Immature natural killer cell (primary cell): ENCODE measurements at places on chromosomes 6 and 20. TPM values are rescaled to one million over a fixed set of nuclear protein-coding genes. Genes with fewer than 3 reads are reported as not detected.

DNA sequence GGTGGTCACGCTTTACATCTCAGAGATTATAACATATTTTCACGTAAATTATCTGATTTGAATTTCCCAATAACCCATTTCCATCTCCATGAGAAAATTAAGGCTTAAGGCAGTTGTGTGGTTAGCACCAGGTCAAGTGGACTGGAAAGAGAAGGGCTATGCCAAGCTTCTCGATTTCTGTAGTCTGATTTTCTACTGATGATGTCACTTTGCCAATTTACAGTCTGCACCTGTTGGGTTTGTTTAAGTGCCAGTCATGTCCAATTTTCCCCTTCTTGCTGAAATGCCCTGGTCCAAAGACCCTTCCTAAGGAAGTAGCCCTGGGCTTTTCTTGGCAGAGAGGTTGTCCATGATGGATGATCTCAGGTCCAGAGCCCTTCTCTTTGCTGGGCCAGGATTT, 562.3 kb upstream of the BTBD3 start:
- peaks cover 2% of the 10 kb centered on the region for H3K27me3 ChIP-seq
- no peaks in the 10 kb centered on the region for H3K4me1 ChIP-seq
- H3K4me3 ChIP-seq: no peak overlapping the region
- no peak overlapping the region for H3K27ac ChIP-seq

DNA sequence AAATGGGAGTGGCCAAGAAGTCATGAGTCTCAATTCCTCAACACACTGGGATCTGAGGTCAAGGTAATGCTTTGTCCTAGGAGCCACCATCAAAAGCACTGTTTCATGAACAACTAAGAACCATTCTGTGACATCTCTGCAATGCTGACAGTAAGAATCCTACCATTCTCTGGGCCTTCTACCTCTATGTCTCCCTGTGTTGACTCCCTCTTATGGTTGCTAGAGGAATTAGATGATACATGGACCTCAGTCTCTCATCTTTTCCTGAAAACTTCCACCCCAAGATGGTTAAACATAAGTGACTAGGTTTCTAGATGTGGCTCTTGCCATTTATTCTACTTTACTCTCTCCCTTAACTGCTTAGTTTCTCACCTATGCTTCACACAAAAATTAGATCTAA, 9.1 kb downstream of the MTRF1L start:
- peaks cover 17% of the 10 kb centered on the region for H3K36me3 ChIP-seq
- no peak overlapping the region for H3K4me3 ChIP-seq
- H3K27me3 ChIP-seq: no peaks in the 10 kb centered on the region
- DNase-seq: no peak
- peak overlapping the region; percentile 14 for H3K27ac ChIP-seq

The AIG1 gene
- 17.8 TPM for polyA plus RNA-seq

DNA sequence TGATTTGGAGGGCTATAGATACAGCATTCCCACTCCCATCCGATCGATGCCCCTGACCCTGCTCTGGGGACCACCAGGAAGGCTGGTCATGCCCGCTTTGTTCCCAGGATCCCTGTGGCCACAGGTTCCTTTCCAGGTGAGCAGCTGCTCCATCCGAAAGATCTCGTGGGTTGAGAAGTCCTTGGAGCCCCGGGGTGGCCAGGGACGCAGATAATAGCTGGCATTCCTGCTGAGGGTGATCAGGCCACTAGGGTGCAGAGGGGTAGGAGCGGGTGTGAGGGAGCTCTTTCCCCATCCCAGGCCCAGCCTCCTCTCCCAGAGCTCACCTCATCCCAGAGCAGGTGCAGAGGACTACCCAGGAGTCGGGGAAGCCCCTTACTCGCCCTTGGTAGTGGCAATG, 7.4 kb downstream of the ADAM33 start:
- no peak overlapping the region for H3K27ac ChIP-seq
- H3K4me1 ChIP-seq: peaks cover 5% of the 10 kb centered on the region
- H3K27me3 ChIP-seq: peaks cover 14% of the 10 kb centered on the region
- H3K36me3 ChIP-seq: no peaks in the 10 kb centered on the region

DNA sequence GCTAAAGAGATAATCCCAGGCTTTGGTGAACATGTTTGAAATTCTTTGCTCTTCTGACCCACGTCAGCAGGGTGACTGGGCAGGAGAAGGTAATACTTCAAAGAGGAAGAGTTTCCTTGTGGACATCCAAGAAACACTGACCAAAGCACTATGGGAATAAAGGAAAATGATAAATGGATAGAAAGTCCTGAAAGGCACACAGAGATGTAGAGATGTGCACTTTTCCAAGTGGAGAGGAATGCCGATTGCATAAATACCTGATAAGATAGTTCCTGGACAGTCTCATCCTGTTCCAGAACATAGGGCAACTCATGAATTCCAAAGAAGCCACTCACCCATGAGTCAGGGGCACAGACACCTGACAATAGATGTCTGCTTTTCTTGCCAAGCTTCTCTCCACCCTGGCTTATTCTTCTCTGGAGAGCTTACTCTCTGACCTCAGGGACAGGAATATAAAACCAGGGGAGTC, 191.3 kb upstream of the FOXA2 start:
- H3K27me3 ChIP-seq: peaks cover 3% of the 10 kb centered on the region
- H3K4me3 ChIP-seq: no peak overlapping the region
- H3K36me3 ChIP-seq: no peaks in the 10 kb centered on the region

DNA sequence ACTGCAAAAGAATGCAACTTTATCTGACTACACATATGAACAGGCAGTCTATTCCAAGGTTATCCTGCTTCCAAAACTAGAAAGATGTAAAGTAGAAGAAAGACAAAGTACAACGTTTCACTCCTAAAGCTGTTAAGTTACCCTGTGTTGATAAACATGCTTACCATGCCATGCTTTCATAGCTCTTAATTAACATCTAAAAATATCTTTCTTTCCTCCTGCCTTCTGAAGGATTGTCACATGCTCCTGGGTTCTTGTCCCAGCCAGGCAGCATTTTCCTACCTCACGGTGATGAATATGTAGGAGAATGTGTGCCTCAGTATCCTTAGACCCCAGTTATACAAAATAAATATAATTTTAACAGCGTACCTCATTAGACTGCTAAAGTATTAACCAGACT, 344.6 kb downstream of the SYNE1 start:
- H3K4me3 ChIP-seq: no peak overlapping the region
- H3K27ac ChIP-seq: no peak overlapping the region
- no peak for DNase-seq
- H3K27me3 ChIP-seq: peaks cover 2% of the 10 kb centered on the region

DNA sequence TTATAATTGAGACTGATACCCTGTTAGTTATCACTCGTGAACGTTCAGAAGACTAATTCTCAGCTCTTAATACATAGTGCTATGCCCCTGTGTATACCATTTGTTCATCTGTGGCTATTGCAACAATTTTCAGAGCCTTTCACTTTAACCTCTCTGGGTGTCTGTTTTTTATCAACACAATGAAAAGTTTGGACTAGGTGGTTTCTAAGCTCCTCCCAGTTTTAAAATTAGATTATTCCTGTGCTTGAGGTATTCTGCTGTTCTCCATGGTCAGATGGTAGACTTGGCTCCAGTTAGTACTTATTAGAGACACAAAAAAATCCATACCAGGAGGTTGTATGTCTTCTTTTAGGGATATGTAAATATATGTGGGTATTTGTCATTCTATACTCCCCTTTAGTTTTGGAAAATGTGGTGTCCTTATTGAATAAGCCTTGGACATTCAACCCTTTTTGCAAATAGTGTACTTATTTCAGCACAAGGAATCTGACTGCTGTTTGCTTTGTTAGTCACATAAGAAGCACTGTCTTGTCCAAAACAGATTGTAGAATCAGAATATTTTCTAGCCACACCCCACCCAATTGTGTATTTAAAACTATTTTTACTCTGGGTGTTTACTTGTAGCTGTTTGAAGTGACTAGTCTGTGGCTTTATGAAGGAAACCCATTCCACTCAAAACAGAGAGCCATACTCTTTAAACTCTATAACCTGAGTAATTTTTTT, 2.0 kb upstream of the COL10A1 start:
- no peaks in the 10 kb centered on the region for H3K27me3 ChIP-seq
- no peak for DNase-seq
- peaks cover 22% of the 10 kb centered on the region for H3K36me3 ChIP-seq
- no peak overlapping the region for H3K27ac ChIP-seq

The SLC17A1 gene
- not detected for polyA plus RNA-seq

DNA sequence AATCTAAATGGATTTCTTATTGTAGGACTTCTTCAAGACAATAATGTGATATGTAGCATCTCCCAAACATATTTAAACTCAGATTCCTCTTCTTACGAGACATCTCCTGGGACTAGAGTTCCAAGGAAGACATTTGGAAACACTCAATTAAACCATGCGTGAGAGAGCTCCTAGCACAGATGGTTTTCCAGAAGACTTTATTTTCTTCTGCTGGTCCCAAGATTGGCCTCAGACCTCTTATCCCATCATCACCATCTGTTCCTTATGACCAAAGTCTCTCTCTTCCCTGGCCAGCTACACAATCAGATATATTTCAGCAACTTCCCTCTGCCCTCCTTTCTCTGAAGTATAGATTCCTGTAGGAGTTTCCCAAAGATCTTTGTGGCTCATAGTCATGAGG, 93.2 kb upstream of the JARID2 start:
- H3K27ac ChIP-seq: no peak overlapping the region
- no peak for DNase-seq
- no peak overlapping the region for H3K4me3 ChIP-seq
- H3K36me3 ChIP-seq: no peaks in the 10 kb centered on the region
- H3K4me1 ChIP-seq: no peaks in the 10 kb centered on the region

GRCh38 chr6:155400654-155400965, 55.0 kb downstream of the NOX3 start:
- H3K27ac ChIP-seq: no peak overlapping the region
- H3K4me1 ChIP-seq: no peaks in the 10 kb centered on the region

- no peak overlapping the region for H3K4me3 ChIP-seq
- no peak overlapping the region for H3K27ac ChIP-seq
- H3K4me1 ChIP-seq: no peaks in the 10 kb centered on the region
- DNase-seq: no peak
- H3K27me3 ChIP-seq: no peaks in the 10 kb centered on the region
- H3K36me3 ChIP-seq: no peaks in the 10 kb centered on the region
These were observed 51.9 kb downstream of the SNAI1 start for GRCh38 chr20:50034567-50035180.

- H3K27ac ChIP-seq: no peak overlapping the region
- no peak overlapping the region for H3K4me3 ChIP-seq
- H3K27me3 ChIP-seq: peaks cover 33% of the 10 kb centered on the region
These were observed 5.2 kb downstream of the MAFB start for GRCh38 chr20:40683894-40684268.

The PRKN gene
- polyA plus RNA-seq: 2.8 TPM

The ATG5 gene
- polyA plus RNA-seq: 37.7 TPM

The RBM24 gene
- not detected for polyA plus RNA-seq

The FHL5 gene
- polyA plus RNA-seq: not detected

DNA sequence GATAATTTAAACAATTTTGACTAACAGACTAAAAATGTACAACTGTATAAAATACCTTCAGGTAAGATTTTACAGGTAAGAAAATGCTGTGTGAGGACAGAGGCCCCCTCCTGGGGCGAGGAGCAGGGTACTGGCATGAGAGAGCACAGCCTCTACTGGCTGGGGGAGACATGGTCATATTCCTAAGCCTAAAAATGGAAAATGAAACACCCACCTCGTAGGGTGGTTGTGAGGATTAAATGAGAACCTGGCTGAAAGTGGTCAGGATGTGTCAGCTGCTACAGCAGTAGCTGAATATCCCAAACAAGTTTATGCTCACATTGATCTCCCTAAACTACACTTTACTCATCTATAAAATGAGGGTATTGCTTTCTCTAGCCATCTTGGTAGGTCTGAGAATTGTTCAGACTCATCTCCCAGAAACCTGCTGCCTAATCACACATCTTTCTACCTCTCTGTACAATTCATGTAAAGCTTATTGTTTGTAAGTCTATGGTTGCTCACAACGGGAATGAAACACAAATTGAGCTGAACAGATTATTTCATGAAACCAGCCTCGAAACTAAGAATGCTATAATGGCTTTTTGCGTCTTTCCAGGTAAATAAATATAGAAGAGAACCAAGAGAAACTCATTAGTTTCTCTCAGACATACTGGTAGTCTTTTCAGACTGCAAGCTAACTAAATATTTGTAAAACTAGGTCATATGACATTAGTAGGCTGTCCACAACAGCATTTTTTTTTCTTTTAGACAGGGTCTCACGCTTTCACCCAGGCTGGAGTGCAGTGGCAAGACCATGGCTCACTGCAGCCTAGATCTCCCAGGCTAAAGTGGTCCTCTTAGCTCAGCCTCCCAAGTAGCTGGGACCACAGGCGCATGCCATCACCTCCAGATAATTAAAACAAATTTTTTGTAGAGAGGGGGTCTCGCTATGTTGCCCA, 69.6 kb downstream of the POPDC3 start:
- DNase-seq: no peak
- H3K4me3 ChIP-seq: no peak overlapping the region
- H3K4me1 ChIP-seq: no peaks in the 10 kb centered on the region
- H3K27me3 ChIP-seq: peaks cover 3% of the 10 kb centered on the region
- H3K27ac ChIP-seq: no peak overlapping the region
